ENCODE measurements at places on chromosomes 4 and X.

- no peak for DNase-seq
These were observed 7.3 kb downstream of the NKX1-1 start for GRCh38 chr4:1398681-1399507.

GRCh38 chr4:17552427-17552826 is 24.6 kb upstream of the LAP3 start:
- no peak for DNase-seq

- no peak for DNase-seq
These were observed 1.9 kb upstream of the EIF1AX start for GRCh38 chrX:20143561-20143960.

GRCh38 chr4:145865274-145865941 is 73.2 kb downstream of the ZNF827 start:
- DNase-seq: no peak

DNA sequence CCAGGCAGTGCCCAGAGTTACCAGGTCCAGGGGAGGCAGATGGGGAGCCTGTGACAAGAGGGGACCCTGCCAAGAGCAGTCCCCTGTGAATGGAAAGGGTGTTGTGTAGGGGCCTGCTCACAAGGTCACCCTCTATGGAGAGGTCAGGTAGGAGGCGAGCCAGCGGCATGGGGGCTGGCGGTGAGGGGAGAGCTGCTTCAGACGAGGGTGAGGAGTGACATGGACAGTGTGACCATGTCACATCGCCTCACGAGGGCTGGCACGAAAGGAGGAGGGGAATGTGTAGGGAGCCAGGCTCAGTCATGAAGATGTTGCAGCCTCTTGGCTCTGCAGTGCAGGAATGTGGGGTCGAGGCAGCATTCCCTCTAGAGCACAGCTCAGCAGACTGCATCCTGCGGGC is 29.6 kb downstream of the CLCN4 start:
- no peak for DNase-seq

DNA sequence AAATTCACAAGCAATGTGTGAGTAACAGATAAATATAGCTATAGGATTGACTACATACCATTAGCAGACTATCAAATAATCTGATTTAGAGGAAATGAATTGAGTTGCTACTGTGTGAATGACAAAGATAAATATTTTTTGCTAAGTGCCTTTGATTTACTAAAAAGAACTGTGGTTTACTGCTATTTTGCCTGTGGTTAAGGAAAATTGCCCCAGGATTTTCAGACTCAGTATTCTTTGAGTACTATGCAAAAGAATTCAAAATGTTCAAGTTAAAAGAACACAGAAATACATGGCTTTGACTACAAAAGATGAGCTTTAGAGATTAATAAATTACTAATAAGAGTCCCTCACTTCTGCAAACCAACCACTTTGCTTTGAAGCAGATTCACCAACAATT is 853.8 kb downstream of the ADGRL3 start:
- DNase-seq: no peak
